ENCODE measurements at places on chromosomes 6 and 20.

DNA sequence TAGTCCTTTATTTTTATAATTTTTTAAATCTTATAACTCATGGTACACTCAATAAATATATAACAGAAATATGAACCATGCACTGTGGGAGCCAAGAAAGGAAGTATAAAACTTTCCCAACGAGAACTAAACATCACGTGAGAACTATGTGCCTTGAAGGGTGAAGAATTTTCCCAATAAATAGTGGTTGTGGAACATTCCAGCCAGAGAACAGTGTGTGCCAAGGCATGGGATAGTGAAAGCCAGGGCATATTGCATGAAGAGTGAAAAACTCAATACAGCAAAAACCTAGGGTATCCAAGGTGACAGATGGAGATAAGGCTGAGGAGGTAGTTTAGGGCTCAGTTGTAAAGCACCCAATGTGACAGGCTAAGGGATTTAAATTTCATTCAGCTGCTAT lies 86.1 kb downstream of the SIM1 start:
- no peak for DNase-seq

DNA sequence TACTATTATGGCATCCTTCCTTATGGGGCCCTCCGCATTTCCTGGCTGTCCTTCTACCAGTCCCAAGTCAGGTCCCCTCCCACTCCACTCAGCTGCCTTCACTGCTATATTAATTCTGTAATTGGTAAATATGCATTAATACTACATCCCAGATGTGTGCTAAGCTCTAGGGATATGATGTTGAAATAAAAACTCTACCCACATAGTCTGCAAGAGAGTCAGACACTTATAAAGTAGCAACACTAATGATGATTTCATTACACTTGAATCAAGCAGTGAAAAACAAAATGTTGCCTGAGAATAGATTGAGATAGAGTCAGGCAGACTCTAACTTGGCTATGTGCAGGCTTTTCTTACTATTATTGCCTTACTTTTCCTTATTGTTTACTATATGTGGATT lies 62.4 kb downstream of the AIG1 start:
- no peak for DNase-seq

GRCh38 chr6:48080227-48081009 lies 30.6 kb downstream of the PTCHD4 start:
- DNase-seq = no peak

DNA sequence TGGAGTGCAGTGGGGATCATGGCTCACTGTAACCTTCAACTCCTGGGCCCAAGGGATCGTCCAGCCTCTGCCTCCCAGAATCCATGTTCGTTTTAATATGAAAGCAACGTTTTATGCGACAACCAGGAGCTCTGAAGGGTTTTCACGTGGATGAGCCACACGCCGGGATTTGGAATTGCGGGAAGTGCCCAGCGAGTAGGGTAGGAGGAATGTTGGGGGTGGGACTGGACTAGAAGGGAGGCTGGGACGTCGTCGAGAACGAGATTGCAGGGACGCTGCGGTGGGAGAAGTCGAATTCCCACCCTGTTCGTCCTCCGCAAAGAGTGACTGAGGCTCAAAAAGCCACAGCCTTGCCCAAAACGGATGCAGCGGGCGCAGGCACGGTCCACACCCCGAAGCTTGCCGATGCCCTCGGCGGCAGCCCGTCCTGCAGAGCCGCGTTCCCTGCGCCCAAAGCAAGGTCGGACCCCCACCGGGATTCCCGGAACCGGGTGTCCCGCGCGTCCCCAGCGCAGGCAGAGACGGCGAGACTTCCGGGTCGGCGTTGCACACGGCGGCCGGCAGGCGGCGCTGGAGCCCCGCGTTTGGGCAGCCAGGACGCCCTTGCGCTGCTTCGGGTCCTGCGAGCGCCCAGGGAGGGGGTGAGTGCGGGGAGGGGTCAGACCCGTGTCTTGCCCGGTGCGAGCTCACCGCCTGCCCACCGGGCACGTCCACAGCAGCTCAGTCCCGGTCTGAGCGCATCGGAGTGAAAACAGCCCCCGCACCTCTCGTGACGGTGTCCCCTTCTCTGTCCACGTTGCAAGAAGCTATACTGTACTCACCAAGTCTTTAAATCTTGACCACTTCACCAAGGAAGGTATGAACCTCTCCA lies 87.8 kb downstream of the DHX35 start:
- DNase-seq = peak; percentile 42

DNA sequence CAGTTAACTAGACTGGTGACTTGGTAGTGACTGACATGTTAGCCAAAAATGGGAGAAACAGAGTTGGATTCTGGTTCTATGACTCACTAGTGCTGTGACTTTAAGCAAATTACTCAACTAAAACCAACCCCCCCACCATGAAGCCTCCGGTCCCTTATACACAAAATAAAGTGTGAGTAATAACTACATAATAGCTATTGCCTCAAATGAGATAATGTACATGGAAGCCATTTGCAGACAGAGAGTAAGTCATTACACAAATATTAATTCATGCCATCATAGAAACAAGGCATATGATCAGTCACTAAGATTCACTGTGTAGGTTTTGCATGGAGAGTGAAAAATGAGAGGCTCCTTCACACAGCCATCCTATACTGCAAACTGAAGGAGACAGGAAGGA lies 111.9 kb downstream of the HIVEP2 start:
- DNase-seq = no peak

- no peak for DNase-seq
These were observed 17.6 kb downstream of the SLC18B1 start for GRCh38 chr6:132780770-132781371.

DNA sequence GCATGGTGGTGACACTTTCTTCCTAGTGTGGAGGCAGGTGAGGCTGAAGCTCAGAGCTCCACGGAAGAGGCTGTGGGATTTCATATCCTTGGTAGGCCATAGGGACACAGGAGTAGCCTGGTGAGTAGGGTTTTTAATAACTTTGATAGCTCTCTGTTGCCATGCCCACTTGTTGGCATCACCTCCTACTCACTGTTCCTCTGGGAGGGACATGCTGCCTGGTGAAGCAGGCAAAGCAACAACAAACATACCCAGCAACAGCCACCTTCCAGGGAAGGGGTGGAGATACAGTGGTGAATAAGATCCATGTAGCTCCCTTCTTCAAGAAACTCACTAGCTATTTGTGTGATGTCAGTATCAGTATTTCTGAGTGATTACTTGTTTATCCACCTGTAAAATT lies 285.4 kb downstream of the CLIC5 start:
- DNase-seq = no peak

DNA sequence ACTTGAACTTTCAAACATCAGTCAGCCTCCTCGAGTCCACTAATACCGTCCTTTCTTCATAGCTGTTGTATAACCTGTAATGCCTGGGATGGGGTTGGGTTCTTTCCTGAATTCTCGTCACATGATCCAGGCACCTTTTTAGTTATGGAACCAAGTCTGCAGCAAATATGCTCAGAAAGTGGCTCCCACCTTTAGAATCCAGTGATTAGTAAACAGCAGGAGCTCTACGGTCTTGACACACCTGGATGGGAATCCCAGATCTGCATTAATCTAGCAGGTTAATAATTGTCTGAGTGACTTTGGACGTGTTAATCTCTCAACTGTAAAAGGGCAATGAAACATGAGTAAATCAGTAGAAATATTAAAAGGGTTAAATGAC lies 729 bp upstream of the ZHX3 start:
- peak; percentile 52 for DNase-seq

DNA sequence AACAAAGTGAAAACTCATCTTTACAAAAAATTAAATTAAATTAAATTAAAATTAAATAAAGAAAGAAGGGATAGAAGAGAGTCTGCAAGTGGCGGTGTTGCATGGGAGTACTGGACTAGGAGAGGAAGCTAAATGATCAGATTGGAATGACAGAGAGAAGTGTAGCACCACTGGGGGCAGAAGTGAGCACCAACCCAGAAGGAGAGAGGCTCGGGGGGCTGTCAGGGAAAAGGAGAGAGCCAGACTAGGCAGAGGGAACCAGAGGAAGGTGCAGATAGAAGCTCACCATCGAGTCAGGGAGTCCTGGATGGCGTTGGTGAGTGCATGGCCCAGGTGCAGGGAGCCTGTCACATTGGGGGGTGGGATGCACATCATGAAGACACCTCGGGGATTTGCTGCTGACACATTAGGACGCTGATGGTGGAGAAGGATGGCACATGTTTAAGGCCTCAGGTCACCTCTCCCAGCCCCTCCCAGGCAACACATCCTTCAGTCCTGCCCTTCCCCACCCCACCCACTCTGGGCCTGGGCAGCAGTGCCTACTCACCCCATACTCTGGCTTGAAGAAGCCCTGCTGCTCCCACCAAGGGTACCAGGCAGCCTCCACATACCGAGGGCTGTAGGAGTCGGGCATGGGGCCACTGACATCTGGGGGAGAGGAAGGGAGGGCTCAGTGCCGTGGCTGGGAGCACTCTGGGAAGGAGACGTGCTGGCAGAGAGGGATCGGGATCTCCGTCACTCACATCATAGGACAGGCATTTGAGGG lies 4.0 kb downstream of the VARS1 start:
- DNase-seq = peak; percentile 64

GRCh38 chr6:131107151-131107550 lies 28.1 kb upstream of the AKAP7 start:
- DNase-seq = no peak

DNA sequence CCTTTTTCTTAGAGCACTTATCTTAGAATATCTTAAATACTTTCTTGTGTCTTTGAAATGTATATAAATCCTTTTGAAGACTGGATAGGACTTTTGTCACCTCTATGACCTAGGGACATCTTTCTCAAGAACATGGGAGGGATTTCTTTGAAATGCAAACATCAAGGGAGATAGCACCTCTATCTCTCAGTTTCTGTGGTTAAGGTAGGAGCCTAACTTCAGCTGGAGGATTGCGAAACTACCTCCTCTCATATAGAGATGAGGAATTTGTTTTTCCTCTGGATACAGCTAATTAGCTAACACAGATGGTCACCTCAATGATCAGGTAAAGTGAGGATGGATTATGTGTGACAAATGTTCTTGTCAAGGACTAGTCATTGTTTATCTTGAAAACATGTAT lies 631.3 kb upstream of the IMPG1 start:
- no peak for DNase-seq

DNA sequence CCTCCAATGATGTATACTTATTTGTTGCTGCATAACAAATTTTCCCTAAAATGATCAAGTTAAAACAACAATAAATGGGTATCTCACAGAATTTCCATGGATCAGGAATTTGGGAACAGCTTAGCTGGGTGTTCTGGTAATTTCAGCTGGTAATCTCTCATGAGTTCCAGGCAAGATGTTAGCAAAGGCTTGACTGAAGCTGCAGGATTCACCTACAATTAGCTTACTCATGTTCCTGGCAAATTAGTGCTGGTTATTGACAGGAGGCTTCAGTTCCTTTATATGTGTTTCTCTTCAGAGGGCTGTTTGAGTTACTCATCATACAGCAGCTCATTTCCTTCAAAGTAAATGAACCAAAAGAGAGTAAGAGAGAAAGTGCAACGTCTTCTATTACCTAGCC lies 506.3 kb upstream of the IMPG1 start:
- DNase-seq = no peak

DNA sequence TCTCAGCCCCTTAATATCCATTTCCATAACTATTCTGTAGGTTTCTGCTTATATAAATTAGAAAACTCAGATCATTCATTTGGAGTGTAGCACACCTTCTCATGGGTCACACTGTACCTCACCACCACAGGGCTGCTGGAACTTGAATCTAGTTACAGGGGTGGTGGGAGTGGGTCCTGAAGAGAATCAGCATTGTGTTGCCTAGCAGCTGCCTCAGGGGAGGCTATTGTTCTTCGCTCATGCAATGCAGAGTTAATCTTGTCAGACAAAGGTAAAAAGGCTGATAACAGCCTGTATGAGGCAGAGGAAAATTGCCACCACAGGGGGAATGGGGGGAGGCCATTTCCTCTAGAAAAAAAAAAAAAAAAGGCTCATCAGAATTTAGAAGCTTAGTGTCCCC lies 496.0 kb upstream of the ADGRB3 start:
- DNase-seq = no peak

GRCh38 chr6:127950566-127951145 lies 49.8 kb upstream of the THEMIS start:
- no peak for DNase-seq

GRCh38 chr6:148824960-148825359 lies 78.1 kb downstream of the UST start:
- no peak for DNase-seq

GRCh38 chr20:991850-992249 lies 10.3 kb downstream of the RSPO4 start:
- DNase-seq = no peak

DNA sequence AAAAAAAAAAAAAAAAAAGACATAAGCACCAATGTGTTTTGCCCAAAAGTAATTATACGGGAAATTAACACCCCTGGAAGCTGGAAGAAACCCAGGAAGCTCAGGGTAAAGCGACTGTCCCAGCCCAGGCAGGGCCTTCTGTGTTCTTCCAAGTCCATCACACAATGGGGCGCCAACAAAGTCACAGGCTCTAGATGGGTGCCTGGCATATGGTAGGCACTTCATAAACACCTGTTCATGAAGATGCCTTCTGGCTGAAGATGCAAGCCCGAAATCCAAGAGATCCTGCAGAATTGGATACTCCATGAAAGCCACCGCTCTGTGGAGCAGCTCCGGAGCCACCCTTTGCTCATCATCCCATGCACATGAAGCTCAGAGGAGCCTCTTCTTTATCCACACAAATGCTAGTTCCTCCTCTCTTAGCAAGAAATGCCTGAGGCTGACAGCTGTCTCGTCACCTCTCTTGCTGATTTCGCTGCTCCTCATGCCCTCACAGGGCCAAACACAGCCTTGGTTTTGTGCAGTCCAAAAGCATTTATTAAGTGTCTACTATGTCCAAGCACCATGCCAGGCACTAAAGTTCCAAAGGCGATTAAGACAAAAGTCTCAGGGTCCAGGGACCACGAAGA lies 76.6 kb downstream of the TRERF1 start:
- no peak for DNase-seq

DNA sequence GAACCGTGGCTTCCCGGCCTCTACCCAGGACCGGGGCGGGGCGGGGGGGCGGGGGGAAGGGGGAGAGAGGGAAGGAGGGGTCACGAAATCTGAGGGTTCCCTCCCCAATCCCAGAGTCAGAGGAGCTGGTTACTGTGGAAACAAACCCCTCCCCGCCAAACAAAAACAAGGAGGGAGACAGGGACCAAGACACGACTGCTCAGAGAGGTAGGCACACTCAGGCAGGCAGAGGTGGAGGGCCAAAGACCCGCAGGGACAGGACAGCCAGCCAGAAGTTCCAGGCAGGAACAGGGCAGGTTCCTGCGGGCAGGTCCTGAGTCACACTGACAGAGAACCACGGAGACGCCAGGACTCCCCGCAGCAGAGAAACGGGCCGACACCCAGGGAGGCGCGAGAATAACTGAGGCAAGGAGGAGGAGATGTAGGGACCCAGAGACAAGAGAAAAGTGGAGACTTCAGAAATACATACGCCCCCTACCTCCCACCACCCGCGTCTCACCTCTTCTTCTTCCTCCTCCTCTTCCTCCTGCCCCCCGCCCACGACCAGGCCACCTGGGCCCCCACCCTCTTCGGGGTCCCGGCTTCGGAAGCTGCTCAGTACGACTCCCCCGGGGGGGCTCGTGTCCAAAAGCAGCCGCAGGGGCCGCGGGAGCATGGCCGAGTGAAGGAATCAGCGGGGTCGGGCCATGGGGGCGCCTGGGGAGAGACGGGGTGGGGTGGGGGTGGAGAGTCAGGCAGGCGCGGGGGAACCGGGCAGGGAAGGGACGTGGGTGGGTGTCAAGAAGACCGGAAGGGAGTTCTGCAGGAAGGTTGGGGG lies 578 bp downstream of the RGL2 start:
- peak; percentile 58 for DNase-seq
